ENCODE measurements at places on chromosomes 1 and 21. TPM values are rescaled to one million over a fixed set of nuclear protein-coding genes. Genes with fewer than 3 reads are reported as not detected.

Gene CDKN2C
- 11.8 TPM for total RNA-seq

Gene SIK1
- total RNA-seq = 15.9 TPM

Gene HCN3
- total RNA-seq = 5.8 TPM

Gene MTARC1
- 9.7 TPM for total RNA-seq

Gene BACE2
- 21.6 TPM for total RNA-seq

Gene PLPPR4
- not detected for total RNA-seq

Gene NCMAP
- total RNA-seq = 0.05 TPM
